ENCODE measurements at places on chromosomes 13 and 19.

DNA sequence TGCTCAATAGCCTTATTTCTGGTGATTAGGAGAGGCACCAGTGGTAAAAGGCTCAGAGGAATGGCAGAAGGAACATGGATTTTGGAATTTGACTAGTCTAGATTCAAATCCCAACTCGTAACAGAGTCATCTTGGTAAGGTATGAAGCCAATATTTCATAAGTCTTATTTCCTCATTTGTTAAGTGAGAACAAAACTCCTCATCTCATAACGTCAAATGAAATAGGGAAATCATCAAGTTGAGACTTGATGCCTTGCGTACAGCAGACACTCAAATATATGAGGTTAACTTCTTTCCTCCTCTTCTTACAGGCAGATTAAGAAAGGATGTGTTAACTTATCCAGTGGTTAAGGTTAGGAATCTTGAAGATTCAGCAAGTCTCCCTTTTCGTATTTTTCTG, 189.2 kb downstream of the DLEU7 start:
- no peak for DNase-seq

GRCh38 chr13:23934520-23934919, 37.2 kb upstream of the C1QTNF9B start:
- no peak for DNase-seq

DNA sequence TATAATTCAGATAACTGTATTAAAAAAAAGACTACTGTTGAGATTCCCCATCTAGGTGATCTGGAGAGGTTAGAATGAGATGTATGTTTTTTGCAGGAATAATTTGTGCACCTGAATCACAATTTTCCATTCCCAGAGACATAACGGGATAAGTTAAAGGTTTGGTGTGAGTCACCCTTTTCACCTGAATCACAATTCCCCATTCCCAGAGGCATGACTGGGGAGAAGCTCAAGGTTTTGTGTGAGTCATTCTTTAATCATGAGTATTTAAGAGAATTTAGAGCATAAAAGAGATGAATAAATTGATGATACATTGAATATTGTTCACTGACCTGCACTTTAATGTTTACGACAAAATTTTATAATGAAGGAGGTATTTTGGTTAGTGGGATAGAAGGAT, 9.0 kb downstream of the OR7A5 start:
- no peak for DNase-seq

- no peak for DNase-seq
These were observed 2237.8 kb downstream of the PCDH9 start for GRCh38 chr13:64992314-64992713.

DNA sequence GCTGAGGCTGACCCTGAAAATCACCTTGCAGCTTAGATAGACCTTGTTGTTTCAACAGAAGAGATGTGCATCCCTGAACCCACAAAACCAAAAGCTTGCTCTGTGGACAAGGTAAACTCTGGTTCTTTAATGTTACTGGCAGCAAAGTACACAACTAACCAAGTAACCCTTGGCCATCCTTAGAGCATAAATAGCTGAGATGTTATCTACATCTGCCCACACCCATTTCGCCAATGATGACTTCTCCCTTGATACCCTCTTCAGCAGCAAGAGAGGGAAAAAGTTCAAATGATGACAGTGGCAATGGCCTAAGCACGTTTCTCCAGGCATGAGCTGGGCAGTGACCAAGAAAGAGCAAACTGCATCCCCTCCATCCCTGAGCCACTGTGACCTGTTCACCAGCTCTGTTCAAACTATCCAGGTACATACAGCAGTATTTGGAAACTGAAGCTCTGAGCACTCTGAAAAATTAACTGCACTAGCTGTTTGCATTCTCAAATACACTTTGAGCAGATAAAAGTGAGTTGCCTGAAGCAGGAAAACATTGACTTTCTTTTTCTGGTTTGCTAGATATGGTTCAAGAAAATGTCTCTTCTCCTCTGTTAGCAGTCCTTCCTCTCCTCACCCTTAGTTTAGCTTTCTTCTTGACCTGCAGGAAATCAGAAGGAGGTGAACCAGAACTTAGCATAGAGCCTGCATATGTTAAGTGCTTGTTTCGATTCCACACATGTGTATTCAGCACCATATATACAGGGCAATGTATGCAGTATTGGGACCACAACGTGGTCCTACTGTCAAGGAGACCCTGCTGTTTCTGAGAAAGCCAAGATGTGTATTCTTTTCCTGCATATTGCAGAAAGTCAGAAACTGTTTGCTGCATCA, 231.7 kb downstream of the FOXO1 start:
- no peak for DNase-seq
